ENCODE measurements at places on chromosomes 2 and 18.
A peak's percentile ranks its signal among the peaks of the same experiment; 100 is the strongest.

GRCh38 chr2:205409411-205409810, 272.9 kb upstream of the NRP2 start:
- no peak overlapping the region for H3K4me3 ChIP-seq
- peaks cover 12% of the 10 kb centered on the region for H3K4me1 ChIP-seq
- H3K27ac ChIP-seq: no peak overlapping the region
- no peak for DNase-seq
- H3K36me3 ChIP-seq: no peaks in the 10 kb centered on the region

GRCh38 chr2:45004562-45005191, 4.6 kb downstream of the SIX2 start:
- DNase-seq: no peak
- peaks cover 40% of the 10 kb centered on the region for H3K4me1 ChIP-seq
- no peaks in the 10 kb centered on the region for H3K27me3 ChIP-seq
- H3K4me3 ChIP-seq: no peak overlapping the region
- H3K36me3 ChIP-seq: no peaks in the 10 kb centered on the region

GRCh38 chr18:26425148-26425531, 123.2 kb downstream of the KCTD1 start:
- no peak overlapping the region for H3K4me3 ChIP-seq
- H3K36me3 ChIP-seq: no peaks in the 10 kb centered on the region
- no peaks in the 10 kb centered on the region for H3K4me1 ChIP-seq
- no peaks in the 10 kb centered on the region for H3K27me3 ChIP-seq

GRCh38 chr2:29295845-29296244, 180.6 kb downstream of the CLIP4 start:
- no peaks in the 10 kb centered on the region for H3K27me3 ChIP-seq
- no peak overlapping the region for H3K4me3 ChIP-seq
- no peaks in the 10 kb centered on the region for H3K4me1 ChIP-seq
- no peak for DNase-seq

GRCh38 chr2:229027353-229028105, 243.6 kb downstream of the PID1 start:
- no peaks in the 10 kb centered on the region for H3K27me3 ChIP-seq
- DNase-seq: no peak
- no peaks in the 10 kb centered on the region for H3K4me1 ChIP-seq
- H3K27ac ChIP-seq: no peak overlapping the region
- H3K36me3 ChIP-seq: peaks cover 4% of the 10 kb centered on the region

DNA sequence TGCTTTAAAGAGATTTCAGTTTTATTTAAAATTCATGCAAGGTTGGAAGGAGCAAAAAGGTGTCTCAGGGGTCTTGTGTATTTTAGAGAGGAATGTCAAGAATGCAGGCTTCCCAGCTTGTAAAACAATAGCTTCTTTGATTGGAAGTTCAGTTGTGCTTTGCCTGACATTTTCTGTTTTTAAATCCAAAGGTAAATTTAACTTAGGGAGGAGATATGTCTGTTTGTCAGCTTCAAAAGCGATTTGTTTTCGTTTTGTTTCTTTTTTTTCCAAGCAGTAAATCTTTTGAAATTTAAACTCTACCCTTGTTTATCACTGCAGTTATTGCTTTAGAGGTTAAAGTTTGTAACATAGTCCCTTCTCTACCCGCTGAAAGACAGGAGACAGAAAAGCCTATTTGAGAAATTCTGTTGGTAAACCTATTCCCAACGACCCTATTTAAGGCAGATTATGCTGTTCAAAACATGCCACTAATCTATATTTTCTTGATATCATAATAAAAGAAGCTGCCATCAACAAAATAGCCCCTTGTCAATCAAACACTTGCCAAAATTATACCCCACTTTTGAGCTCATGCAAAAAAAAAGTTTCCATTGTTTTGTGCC, 639.6 kb downstream of the IRS1 start:
- DNase-seq: no peak
- no peaks in the 10 kb centered on the region for H3K4me1 ChIP-seq
- no peaks in the 10 kb centered on the region for H3K27me3 ChIP-seq
- no peaks in the 10 kb centered on the region for H3K36me3 ChIP-seq

GRCh38 chr2:122180972-122181371, 425.5 kb downstream of the TSN start:
- H3K36me3 ChIP-seq: no peaks in the 10 kb centered on the region
- no peaks in the 10 kb centered on the region for H3K27me3 ChIP-seq
- no peak for DNase-seq
- H3K4me3 ChIP-seq: no peak overlapping the region
- no peak overlapping the region for H3K27ac ChIP-seq

GRCh38 chr2:237627441-237628246, at the start of gene LRRFIP1:
LRRFIP1 (plus strand) TSS chr2:237627587; CDS start chr2:237627645, 58 bp downstream.
- DNase-seq: no peak
- H3K27me3 ChIP-seq: no peaks in the 10 kb centered on the region
- peak within 1 kb of the TSS; percentile 58 for H3K4me3 ChIP-seq
- no peaks in the 10 kb centered on the region for H3K36me3 ChIP-seq
- H3K4me1 ChIP-seq: peaks cover 13% of the 10 kb centered on the region
- peak within 1 kb of the TSS; percentile 87 for H3K27ac ChIP-seq

DNA sequence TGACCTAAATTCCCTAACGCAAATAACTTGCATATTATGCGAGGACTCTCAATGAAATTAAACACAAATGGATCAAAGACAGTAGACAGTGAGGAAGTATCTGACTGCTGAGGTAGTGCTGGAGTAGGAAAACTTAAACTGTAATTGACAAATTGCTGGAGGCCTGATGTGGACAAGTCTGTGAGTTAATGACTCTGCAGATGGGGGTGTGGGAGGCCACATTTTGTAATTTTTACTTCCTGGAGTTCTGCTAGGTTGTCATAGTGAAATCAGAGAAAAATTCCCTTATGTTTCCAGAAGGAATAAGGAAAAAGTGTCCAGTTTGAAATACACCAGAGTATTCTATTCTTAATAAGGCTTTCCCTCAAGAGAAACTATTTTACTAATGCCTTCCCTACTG, 333.0 kb upstream of the CNTNAP5 start:
- H3K27me3 ChIP-seq: no peaks in the 10 kb centered on the region
- H3K27ac ChIP-seq: no peak overlapping the region
- H3K4me1 ChIP-seq: no peaks in the 10 kb centered on the region
- H3K4me3 ChIP-seq: no peak overlapping the region
- H3K36me3 ChIP-seq: no peaks in the 10 kb centered on the region

DNA sequence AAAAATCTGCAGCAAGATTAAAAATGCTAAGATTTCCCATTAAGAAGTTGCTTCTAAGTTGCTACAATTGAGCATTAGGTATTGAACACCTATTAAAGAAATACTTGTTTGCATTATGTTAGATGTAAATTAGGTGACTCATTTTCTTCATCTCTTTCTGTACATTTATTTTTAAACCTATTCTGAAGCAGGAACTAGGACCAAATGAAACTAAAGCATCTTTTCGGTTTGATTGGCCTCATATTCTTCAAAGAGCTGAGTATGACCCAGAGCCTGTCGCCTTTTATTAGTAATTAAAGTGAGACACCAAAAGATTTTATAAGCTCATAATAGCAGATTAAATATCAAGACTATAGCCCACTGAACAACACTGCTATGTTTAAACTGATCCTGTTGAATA, 83.4 kb upstream of the ZEB2 start:
- no peak overlapping the region for H3K4me3 ChIP-seq
- DNase-seq: no peak
- H3K27ac ChIP-seq: no peak overlapping the region
- no peaks in the 10 kb centered on the region for H3K27me3 ChIP-seq
- H3K4me1 ChIP-seq: no peaks in the 10 kb centered on the region

DNA sequence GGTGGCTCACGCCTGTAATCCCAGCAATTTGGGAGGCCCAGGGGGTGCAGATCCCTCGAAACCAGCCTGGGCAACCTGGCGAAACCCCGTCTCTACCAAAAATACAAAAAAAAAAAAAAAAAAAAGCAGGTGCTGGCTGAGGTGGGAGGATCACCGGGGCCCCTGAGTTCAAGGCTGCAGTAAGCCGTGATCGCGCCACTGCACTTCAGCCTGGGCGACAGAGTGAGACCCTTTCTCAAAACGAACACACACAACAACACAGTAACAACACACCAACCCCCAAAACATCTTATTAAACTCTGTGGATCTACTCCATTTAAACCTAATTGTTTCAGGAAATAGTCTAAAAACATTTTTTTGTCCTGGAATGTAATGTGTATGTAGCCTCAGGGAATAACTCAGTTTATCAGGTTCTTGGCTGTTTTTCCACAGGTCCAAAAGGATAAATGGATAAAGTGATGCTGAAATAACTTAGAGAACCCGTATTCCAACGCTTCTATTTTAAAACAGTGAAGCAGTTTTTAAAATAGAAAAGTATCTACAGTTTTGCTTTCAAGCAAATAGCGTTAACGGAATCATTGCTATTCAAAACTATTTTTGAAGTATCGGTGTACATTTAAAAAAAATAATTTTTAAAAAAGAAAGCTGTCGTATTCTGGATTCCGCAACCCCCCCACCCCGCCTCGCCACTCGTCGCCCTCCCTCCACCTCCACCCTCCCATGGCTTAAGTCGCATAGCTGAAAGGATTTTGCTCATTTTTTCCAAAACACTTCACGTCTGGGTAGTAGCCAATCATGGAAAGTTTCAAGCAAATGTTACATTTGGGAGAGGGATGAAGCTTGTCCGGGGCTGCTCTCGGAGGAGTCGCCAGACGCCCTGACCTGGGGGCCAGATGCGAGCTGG, 895 bp upstream of the GLS start:
- no peaks in the 10 kb centered on the region for H3K36me3 ChIP-seq

DNA sequence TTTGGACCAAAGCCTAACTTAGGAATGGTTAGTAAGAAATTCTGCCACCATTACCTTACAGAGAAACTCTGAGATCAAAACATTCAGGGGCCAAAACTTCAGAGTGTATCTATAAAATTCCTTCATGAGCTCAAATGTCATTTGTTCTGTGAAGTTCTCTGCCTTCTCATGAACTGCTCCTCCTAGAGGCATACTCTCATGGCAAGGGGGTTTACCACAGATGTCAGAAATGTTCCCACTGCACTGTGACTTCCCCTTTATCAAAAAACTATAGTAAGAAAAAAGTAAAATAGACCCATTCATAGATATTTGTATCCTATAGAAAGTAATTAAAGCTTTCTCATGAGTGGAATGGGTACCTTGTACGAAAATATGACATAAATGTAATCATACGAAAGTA, 68.5 kb downstream of the USP40 start:
- H3K4me1 ChIP-seq: no peaks in the 10 kb centered on the region
- no peaks in the 10 kb centered on the region for H3K27me3 ChIP-seq
- no peaks in the 10 kb centered on the region for H3K36me3 ChIP-seq
- H3K27ac ChIP-seq: no peak overlapping the region
- no peak for DNase-seq

DNA sequence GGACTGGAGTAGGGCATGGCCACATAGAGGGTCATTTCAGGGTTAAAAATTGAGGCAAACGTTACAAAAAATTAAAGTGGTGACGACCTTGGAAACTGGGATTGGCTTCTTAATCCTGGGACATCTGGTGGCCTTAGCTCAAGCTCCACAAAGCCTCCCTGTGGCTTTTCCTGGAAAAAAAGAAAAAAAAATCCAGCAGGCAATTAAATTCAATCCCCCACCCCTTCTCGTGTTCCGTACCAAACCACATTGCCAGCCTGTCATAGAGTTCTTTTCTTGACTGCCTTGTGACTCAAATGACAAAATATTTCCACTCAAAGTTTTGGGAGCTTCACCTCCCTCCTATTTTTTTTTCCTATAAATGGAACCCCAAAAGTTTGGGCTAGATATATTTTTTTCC, 195.6 kb downstream of the HRH4 start:
- DNase-seq: no peak
- no peaks in the 10 kb centered on the region for H3K27me3 ChIP-seq
- no peaks in the 10 kb centered on the region for H3K36me3 ChIP-seq
- peaks cover 19% of the 10 kb centered on the region for H3K4me1 ChIP-seq

GRCh38 chr2:128160616-128161275, 69.7 kb downstream of the UGGT1 start:
- no peak overlapping the region for H3K4me3 ChIP-seq
- H3K36me3 ChIP-seq: peaks cover 76% of the 10 kb centered on the region
- DNase-seq: no peak
- no peaks in the 10 kb centered on the region for H3K4me1 ChIP-seq
- no peak overlapping the region for H3K27ac ChIP-seq

- H3K4me3 ChIP-seq: no peak overlapping the region
- H3K27me3 ChIP-seq: no peaks in the 10 kb centered on the region
- no peak overlapping the region for H3K27ac ChIP-seq
- DNase-seq: no peak
- H3K4me1 ChIP-seq: peaks cover 82% of the 10 kb centered on the region
Measured at GRCh38 chr2:36371928-36372391, 16.4 kb downstream of the CRIM1 start.

GRCh38 chr2:174247474-174248186, 702 bp downstream of the OLA1 start:
- peak overlapping the region; percentile 85 for H3K4me3 ChIP-seq
- peak overlapping the region; percentile 69 for H3K27ac ChIP-seq
- H3K27me3 ChIP-seq: no peaks in the 10 kb centered on the region
- H3K36me3 ChIP-seq: no peaks in the 10 kb centered on the region
- DNase-seq: no peak

DNA sequence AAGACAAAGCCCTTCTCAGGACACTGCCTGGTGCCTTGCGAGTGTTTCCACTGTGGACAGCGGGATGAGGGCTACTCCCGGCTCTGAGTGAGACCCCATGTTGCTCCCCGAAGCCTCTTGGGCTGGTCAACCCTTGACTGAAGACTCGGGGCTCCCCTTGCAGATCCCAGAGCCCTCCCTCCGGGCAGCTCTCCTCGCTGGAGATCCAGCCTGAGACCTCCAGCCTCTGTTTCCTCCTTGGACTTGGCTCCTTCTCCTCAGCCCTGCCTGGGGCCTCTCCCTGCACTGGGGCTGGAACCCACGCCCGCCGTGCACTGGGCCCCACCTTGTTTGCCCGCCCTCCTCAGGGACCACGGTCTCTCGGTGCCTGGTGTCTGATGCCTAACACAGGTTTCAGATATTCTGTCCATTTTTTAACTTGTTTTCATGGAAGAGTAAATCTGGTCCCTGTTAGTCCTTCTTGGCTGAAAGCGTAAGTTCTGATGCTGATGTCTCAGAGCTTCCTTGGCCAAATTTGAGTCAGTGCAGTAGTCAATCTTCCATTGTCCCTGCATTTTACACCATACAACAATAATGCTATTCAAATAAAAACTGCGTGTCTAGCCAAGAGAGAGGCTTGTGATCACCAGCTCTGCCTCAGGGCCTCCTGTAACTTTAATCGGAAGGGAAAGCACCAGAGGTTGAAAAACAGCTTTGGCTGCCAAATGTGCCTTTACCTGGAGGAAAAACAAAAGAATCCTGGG, 139.3 kb upstream of the CTDP1 start:
- peaks cover 7% of the 10 kb centered on the region for H3K4me1 ChIP-seq
- H3K4me3 ChIP-seq: no peak overlapping the region
- no peaks in the 10 kb centered on the region for H3K36me3 ChIP-seq
- DNase-seq: no peak

- no peaks in the 10 kb centered on the region for H3K27me3 ChIP-seq
- DNase-seq: no peak
- no peak overlapping the region for H3K4me3 ChIP-seq
- no peaks in the 10 kb centered on the region for H3K36me3 ChIP-seq
- H3K4me1 ChIP-seq: no peaks in the 10 kb centered on the region
Measured at GRCh38 chr2:173414823-173415322, 60.2 kb downstream of the CDCA7 start.

GRCh38 chr18:42839408-42839807, 276.1 kb downstream of the RIT2 start:
- H3K27ac ChIP-seq: no peak overlapping the region
- H3K4me3 ChIP-seq: no peak overlapping the region
- no peaks in the 10 kb centered on the region for H3K36me3 ChIP-seq

- no peak for DNase-seq
- no peaks in the 10 kb centered on the region for H3K27me3 ChIP-seq
- H3K4me1 ChIP-seq: no peaks in the 10 kb centered on the region
- H3K4me3 ChIP-seq: no peak overlapping the region
- no peaks in the 10 kb centered on the region for H3K36me3 ChIP-seq
- no peak overlapping the region for H3K27ac ChIP-seq
Measured at GRCh38 chr2:29733213-29733612, 188.2 kb downstream of the ALK start.
